ENCODE measurements at places on chromosomes 5 and 9.

DNA sequence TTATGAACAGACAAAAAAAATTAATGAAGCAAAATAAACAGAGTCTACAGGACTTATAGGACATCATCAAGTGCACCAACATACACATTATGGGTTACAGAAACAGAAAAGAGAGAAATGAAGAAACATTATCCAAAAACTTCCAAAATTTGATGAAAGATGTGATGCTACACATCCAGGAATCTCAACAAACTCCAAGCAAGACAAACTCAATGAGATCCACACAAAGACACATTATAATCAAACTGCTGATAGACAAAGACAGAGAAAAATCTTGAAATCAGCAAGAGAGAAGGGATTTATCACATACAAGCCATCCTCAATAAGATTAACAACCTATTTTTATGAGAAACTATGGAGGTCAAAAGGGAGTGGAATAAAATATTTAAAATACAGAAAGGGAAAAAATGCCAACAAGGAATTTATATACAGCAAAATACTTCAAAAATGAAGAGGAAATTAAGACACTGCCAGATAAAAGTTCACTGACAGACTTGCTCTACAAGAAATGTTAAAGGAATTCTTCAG is 101.0 kb downstream of the NR2F1-AS1 start:
- no peak for DNase-seq

GRCh38 chr9:95090023-95090791 is 227.3 kb downstream of the FANCC start:
- no peak for DNase-seq

DNA sequence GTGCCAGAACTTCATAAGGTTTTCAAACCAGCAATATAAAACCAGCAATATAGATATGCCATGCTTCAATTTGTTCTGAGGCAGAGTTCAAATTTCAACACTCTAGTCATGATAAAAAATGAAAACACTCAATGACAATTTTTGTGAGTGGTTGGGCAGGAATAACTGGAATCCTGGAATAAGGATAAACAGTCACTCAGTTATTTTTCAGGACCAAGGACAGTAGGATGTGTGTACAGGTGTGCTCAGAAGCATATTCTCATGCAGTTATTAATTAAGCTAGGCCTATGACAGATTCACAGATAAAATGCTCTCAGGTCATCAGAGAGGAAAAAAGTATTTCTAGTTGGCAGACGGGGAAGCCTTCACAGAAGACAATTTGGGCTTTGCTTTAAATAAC is 117.3 kb upstream of the PPP2R2B start:
- DNase-seq, result no peak

DNA sequence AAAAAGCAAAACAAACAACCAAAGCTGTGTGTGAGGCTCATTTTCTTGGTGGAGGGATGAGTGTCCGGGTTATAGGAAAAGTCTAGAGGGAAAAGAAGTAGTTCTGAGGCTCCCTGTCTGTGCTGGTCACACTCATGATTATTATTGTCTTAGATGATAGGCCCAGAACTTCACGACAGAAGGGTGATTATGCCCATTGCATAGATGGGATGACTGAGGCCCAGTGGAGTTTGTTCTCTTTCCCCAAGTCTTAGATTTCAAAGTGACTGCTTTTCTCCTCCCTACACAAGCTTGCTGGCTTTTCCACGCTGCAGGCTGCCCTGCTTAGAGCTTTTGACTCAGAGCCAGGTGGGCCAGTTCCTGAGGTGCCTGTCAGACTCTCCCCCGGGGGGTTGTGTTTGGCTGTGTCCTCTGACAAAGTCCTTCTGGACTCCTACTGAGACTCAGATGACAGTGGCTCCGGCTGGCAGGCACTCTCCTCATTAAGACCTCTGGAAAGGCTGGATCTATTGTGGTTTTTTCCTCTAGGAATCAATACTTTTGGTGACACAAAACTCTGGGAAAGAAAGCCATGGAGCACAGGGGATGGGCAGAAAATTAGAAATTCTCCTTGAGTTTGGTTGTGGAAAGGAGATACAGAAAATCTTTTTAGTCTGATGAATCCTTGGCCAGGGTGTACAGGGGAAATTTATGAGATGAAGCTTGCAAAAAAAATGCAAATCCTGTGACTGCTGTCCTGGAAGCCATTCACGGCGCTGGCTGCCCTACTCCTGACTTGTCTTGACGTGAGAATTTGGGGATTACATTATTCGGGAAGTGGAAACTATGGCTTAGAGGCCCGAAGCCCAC is 120.9 kb downstream of the NSG2 start:
- DNase-seq, result no peak

DNA sequence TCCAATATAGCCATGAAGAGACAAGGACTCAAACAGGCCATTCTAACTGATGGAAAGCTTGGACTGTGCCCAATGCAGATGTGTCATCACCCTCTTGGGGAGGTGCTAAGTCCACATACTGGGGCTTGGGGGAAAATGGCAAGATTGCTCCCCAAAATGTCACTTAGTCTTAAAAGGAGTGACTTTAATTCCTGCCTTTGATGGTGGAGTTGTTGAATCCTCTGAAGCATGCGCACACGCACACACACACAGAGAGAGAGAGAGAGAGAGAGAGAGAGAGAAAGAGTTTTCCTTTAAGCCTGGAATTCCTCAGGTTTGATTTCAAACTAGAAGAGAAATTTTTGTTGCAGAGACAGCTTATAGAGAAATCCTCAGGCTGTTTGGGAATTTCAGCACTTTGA is 161.9 kb upstream of the GAS1 start:
- DNase-seq, result no peak

GRCh38 chr9:84609779-84610178 is 59.8 kb upstream of the NTRK2 start:
- no peak for DNase-seq

- DNase-seq, result no peak
These were observed at the start of gene DMRTA1 for GRCh38 chr9:22446589-22446949. Gene DMRTA1, plus strand, starts transcription at chr9:22446824. Its CDS starts 242 bp downstream, at chr9:22447066.

GRCh38 chr9:130208600-130209347 is 36.6 kb downstream of the NCS1 start:
- peak; percentile 33 for DNase-seq

GRCh38 chr5:96133341-96134079 is 171.9 kb upstream of the ELL2 start:
- DNase-seq, result no peak

- no peak for DNase-seq
These were observed 108.9 kb upstream of the CHD1 start for GRCh38 chr5:99037668-99038067.

DNA sequence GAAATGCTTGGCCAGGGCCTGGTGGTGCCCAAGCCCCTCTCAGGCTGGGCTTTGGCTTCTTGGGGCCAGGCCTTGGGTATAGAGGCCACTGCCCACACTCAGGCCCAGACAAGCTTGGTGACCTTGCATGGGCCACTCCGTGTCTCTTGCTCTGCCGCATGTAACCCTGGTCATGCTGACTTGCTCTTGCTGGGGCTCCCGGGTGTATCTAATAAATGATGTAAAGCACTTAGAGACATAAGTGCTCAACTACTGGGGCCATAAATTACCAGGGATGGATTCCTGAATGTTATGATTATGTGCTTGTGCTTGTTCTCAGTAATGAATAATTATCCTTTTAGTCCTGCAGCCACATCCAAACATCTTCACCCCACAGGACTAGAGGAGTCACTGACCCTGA is 54.0 kb downstream of the C5orf15 start:
- DNase-seq, result peak; percentile 20

DNA sequence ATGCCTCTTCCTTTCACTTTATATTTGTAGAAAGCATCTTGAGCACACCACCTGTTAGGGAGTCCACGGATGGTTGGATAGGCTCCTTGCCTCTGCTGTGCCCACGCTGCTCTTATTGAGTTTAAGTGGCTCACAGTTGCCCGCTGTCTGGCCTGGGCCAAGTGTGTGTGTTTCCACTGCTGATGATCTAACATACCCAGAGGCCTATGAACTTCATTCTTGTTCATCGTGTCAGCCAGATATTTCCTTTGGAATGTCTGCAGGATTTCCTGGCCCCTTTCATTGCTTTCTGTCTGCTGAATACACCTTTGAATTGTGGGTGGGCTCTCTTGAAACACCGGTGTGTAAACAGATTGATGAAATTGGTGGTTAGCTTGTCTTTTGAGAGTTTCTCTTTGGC is 46.6 kb downstream of the MVB12B start:
- DNase-seq, result no peak

- no peak for DNase-seq
These were observed 50.4 kb downstream of the RASGRF2 start for GRCh38 chr5:81010336-81011169.

- DNase-seq, result no peak
These were observed 8.5 kb upstream of the LURAP1L start for GRCh38 chr9:12766357-12766756.

GRCh38 chr9:129175825-129176633 is 2.0 kb downstream of the IER5L start:
- no peak for DNase-seq

GRCh38 chr9:115715666-115716065 is 437.9 kb upstream of the PAPPA start:
- no peak for DNase-seq

GRCh38 chr5:143106174-143106573 is 297.3 kb downstream of the NR3C1 start:
- no peak for DNase-seq

DNA sequence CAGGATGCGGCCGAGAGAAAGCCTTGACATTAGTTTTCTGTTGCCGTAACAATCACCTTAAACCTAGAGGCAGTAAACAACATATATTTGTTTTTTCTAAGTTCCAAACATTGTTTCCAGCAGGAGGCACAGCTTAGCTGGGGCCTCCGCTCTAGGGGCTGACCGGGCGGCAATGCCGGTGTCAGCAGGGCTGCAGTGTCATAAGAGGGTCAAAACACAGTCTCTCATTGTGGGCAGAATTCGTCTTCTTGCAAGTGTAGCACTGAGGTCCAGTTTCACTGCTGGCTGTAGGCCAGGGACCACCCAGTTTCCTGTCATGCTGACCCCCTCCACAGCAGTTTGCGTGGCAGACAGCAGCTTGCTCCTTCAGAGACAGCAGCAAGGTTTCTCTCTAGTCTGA is 186.2 kb downstream of the PJA2 start:
- DNase-seq, result no peak

DNA sequence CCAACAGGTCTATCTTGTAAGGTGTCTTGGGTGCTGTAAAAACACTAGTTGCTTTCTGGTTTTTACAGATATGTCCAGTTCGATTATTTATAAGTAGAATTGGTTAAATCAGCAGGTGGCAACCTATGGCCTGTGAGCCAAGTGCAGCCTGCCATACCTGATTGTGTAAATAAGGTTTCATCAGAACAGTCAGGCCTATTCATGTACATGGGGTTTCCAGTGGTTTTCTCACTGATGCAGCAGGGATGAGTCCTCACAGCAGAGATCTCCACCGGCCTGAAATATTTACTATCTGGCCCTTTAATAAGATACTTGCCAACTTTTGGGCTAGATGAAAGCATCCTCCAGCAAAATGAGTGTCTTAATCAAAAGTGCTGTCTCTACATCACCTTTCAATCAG is 132.9 kb upstream of the ICE1 start:
- no peak for DNase-seq

DNA sequence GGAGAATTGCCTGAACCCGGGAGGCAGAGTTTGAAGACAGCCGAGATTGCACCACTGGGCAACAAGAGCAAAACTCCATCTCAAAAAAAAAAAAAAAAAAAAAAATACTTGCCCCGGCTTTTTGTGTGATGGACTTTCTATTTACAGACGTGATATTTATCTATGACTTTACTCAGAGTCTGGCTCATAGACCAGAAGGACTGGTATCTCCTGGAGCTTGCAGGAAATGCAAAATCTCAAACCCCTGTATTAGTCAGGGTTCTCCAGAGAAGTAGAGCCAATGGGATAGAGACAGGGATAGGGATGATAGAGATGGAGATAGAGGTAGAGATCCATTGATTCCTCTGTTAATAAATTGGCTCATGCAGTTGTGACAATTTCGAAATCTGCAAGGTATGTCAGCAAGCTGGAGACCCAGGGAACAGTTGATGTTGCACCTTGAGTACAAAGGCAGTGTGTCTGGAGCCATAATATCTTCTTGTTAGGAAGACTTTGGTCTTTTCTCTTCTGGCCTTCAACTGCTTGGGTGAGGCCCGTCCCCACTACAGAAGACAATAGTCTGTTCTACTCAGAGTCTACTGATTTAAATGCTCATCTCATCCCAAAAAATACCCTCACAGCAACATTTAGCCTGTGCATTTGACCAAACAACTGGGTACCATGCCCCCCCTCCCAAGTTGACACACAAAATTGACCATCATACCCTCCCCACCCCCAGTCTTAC is 195.4 kb upstream of the MSX2 start:
- no peak for DNase-seq
